ENCODE measurements at places on chromosomes 5 and 9.

DNA sequence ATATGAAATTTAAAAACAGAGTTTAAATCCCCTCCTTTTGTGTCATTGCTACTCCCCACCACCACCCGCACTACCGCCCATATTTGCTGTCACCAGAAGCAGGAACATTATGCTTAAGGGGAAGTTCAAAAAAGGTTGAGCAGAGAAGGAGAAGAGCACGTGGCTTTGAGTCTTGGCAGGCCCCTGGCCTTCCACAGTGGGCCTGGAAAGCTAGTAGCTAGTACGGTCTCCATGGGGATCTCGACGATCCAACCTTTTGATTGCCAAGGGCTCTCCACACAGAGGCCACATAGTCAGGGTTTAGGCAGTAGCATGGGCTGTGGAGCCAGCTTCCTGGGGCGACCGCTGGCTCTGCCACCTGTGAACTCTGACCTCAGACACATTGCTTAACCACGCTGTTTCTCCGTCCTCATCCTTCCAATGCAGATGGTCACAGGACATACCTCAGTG, 90.1 kb downstream of the GOLPH3 start:
- no peak for DNase-seq

DNA sequence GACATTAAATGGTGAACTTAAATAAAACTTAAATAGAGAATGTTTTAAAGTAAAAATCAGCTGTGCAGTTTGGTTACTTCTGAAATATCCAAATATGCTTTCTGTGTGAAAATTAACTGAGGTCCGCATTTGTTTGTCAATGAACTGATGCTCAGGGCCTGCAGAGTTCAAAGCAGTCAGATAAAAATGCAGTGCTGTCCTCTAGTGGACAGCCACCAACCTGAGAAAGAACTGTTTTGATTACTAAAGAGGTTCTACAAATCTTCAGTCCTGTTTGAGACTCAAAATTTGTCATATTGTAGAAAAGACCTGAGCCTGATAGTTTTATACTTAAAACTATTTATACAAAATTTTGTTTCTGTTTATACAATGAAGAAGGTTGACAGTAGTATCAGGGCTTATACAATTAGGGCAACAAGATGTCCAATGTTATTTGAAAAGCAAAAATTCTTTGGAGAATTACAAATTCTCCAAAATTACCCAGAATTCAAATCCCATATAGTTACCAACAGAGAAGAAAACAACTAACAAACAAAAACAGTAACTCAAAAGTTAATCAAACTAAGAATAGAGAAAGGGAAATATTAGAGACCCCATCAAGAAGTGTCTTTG, 232.3 kb upstream of the TBCA start:
- DNase-seq, result no peak

DNA sequence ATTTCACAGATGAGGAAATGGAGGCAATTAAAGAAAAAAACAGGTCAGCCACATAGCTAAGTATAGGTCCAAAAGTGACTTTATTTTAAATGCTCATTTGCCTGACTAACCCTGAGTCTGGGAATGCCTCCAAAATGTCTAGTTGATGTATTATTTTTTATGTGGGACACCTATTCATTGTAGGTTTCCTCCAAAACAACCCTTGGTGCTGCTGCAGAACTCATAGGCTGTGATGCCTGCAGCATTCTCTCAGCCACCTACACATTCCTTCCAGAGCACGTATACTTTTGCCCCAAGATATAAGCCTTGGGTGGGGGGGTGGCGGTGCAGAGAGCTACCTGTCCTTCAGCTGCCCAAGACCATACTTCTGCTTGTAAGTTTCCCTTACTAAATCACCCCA, 77.4 kb downstream of the MSX2 start:
- no peak for DNase-seq

GRCh38 chr5:38670878-38671277, 114.4 kb upstream of the LIFR start:
- DNase-seq, result no peak

DNA sequence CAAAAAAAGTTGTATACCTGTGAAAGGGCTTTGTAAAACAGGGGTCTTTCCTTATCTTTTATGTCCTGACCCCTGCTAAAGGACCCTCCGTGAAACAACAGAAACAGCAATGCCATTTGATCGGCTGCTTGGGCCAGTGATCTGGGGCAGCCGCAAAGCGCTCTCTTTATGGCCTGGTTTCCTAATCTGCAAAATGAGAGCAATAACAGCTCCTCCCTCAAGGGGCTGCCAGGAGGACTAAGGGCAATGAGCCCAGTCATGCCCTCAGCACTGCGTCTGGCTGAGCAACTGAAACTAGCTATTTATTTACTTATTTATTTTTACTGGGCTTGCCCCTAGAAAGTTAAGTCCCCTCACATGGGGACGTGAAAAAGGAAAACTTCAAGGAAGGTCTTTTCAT, 18.3 kb downstream of the CMBL start:
- no peak for DNase-seq
